ENCODE measurements at places on chromosomes 7 and 10.
A peak's percentile ranks its signal among the peaks of the same experiment; 100 is the strongest.

GRCh38 chr10:70689661-70690060, 17.4 kb downstream of the ADAMTS14 start:
- no peak for DNase-seq

DNA sequence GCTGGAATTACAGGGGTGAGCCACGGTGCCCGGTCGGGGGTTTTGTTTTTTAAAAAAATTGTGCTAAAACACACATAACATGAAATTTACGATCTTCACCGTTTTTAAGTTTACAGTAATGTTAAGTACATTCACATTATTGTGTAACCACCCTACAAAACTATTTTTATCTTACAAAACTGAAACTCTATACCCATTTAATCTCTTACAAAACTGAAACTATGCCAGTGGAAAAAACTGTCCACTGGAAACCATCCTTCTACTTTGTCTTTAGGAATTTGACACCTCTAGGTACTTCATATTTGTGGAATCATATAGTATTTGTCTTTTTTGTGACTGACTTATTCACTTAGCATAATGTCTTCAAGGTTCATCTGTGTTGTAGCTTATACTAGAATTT, 1.0 kb upstream of the PSMC2 start:
- DNase-seq, result no peak

- no peak for DNase-seq
These were observed 763.6 kb downstream of the PHTF2 start for GRCh38 chr7:78562191-78562590.

GRCh38 chr7:50293509-50294179, 10.9 kb upstream of the IKZF1 start:
- no peak for DNase-seq

DNA sequence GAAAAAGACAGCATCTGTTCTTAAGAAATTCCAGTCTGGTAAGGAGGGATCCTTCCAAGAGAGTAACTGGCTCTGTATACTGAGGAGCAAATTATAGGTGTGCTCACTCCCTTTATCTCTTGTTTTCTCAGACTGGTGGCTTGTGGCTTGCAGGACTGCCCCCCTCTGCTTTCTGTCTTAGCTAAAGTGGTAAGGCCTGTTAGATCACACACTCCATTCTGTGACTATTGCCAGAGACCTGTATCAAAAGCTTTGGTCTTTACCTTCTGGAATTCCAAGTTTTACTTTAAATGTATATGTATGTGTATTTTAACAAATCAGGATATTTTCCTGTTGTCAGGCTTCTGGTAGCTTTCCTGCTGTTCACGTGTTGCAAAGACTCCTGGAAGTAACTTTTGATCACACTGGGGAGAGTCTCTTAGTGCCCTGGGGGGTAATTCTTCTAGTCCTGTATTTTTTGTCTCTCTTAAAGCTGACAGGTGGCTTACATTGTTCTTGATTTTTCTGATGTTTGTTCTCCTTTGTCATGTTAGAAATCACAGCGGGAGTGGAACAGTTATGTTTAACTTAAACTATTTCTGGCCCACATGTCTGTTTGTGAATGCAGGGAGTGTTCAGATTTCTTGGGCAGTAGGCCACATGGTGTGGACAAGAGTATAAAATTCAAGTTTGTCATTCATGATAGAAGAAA, 99.0 kb downstream of the PLPP4 start:
- no peak for DNase-seq

GRCh38 chr10:12774204-12774894, 227.2 kb downstream of the CCDC3 start:
- DNase-seq, result no peak

- DNase-seq, result no peak
These were observed 97.2 kb upstream of the LYZL1 start for GRCh38 chr10:29191674-29192073.

- DNase-seq, result peak; percentile 32
These were observed 3.5 kb upstream of the CFAP58 start for GRCh38 chr10:104350127-104350635.

DNA sequence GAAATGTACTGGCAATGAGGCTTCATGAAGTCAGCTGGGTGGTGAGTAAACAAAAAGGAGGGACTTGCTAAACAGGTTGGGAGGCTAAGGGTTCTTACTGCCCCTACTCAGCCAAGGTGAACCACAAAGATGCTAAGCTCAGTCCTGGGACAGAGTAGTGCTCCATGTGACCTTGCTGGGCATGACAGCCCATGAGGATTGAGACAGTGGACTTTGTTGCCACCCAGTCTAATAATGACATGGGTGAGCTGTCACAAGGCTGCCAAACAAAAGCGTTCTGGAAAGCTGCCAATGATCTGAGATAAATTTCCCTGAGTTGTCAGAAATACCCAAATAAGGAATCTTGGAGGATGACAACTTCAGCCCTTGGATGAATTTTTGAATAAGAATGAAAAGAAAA, 75.2 kb downstream of the CLEC2L start:
- no peak for DNase-seq

DNA sequence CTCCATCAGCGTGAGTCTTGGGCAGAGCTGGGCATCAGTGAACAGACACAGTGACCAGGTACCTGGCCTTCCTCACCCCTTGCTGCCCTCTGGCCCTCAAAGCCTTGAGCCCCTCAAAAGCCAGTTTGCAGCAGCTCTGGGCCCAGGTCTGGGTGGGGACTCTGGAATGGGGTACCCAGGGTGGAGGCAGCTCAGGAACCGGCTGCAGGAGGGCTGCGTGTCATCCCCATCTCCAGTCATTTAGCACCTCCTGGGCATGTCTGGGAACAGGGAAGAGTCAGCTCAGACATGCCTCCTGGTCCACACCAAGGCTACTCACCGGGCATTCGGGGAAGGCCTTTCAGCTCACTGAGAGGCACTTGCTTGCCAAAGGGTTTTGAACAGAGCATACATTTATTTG, 503.3 kb downstream of the TCERG1L start:
- DNase-seq, result no peak

DNA sequence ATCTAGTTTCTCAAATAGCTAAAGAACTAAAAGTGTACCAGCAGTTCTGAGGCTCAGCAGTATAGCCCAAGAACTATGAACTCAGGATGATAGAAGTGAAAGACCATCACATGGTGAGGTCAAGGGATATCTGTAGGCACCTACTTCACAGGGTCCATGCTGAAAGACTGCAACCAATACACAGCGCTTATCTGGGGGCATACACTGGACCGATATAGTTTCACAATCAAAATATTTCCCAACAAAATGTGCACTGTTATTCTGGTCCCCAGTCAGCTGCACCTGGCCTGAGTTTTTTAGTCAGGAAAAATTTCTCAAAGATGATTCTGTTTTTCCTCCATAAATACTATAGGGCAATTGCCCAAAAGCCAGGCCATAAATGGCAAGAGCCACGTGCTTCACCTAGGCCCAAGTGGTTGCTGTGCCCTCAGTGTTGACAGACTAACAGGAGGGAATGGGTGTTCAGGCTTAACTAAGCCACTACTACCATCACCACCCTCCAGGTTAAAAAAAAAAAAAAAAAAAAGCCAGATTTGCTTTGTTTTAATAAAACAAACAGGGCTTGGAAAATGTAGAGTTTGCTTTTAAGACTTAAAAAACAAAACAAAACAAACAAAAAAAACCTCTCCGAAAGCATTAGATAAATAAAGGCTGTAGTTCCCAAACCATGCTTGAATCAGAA, 58.5 kb downstream of the OGDH start:
- no peak for DNase-seq

- DNase-seq, result no peak
These were observed 83.6 kb upstream of the CACUL1 start for GRCh38 chr10:118838364-118838763.

- DNase-seq, result no peak
These were observed 86.6 kb downstream of the ITGB8 start for GRCh38 chr7:20417260-20417659.

GRCh38 chr7:158495786-158496185, 91.8 kb downstream of the PTPRN2 start:
- peak; percentile 79 for DNase-seq

DNA sequence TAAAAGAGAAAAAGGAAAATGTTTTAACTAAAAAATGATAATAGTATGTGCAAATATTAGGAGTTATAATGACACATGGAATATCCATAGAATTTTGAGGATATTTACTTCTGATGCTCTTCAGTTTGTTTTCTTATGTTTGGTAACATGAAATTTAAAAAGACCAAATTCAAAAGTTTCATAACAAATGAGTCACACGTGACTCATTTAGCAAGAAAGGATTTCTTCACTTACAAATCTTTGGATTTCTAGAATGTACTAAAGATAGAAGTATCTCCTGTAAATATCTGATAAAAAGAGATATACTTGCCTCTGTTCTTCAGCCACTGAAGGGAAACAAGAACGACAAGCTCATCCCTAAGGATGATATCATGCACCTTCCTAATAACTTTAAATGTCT, 774.5 kb upstream of the LRRTM3 start:
- DNase-seq, result no peak

GRCh38 chr7:115195208-115195607, 273.3 kb downstream of the MDFIC start:
- DNase-seq, result no peak

DNA sequence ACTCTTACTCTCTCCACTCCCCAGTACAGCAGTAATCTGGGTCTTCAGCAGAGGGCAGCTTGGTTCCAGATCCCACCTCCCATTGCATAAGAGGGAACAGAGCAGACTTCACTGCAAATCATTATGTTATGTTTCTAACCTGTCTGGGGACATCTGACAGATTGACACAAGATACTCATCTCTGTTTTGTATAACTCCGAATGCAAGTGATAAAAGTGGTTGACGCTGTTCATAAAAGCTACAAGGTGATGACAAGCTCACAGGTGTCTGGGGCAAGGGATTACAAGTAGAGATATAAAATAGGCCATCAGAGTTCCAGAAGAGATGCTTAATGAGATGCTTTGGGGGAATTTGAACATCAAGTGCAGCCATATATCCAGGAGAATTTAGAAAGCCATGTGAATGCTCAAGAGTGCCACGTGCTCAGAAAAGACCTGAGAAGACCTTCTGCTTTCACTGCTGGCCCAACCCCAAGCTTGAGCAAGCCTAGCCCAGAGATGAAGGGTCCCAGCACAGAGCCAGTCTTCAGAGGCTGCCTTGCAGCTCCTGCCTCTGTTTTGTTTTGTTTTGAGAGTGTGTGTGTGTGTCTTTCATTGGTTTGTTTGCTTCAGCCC, 80.6 kb downstream of the VSTM2A start:
- no peak for DNase-seq

DNA sequence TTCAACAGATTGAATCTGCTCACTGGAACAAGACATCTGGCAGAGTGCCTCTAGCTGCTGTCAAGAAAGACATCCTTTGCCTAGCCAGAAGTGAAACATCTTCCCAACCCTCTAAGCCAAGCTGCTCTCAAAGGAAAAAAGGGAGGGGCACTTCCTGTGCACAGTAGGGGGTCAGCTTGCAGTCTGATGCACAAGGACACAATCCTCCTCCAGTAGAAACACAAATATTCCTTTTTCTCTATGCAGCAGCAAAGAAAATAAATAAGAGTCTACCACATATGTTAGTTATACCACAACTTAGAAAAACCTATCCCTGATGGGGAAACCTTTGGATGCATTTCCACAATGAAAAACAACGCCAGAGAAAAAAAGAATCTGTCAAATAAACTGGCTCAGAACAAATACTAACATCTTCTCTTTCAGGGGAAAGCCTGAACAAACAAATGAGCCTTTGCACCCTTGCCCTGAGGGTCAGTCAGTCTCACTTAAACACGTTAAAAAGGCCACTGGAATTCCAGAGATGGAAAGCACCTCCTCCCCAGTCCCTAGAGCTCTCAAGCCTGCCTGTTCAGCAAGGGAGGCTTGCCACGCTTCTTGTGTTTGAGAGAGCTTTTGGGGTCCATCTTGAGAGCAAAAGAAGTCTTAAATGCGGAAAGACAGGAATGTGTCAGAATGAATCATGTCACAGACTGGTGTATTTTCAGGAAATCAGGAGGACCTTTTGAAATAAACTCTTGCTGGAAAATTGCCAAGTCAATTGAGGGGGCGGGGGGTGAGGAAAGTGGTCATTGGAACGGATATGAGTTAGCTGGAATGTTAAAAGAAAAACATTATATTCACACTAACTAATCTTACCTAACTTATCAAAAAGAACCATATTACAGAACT, 7.5 kb downstream of the LAMB1 start:
- DNase-seq, result no peak

- no peak for DNase-seq
These were observed 12.4 kb upstream of the ZMIZ1 start for GRCh38 chr10:79056361-79056735.

- no peak for DNase-seq
These were observed 96.6 kb downstream of the CELF2 start for GRCh38 chr10:11114269-11114668.

GRCh38 chr7:158097453-158098124, 490.0 kb downstream of the PTPRN2 start:
- peak; percentile 63 for DNase-seq

GRCh38 chr10:23371073-23371472, 26.5 kb upstream of the C10orf67 start:
- no peak for DNase-seq

GRCh38 chr7:22696541-22697228, 30.3 kb upstream of the IL6 start:
- DNase-seq, result no peak

DNA sequence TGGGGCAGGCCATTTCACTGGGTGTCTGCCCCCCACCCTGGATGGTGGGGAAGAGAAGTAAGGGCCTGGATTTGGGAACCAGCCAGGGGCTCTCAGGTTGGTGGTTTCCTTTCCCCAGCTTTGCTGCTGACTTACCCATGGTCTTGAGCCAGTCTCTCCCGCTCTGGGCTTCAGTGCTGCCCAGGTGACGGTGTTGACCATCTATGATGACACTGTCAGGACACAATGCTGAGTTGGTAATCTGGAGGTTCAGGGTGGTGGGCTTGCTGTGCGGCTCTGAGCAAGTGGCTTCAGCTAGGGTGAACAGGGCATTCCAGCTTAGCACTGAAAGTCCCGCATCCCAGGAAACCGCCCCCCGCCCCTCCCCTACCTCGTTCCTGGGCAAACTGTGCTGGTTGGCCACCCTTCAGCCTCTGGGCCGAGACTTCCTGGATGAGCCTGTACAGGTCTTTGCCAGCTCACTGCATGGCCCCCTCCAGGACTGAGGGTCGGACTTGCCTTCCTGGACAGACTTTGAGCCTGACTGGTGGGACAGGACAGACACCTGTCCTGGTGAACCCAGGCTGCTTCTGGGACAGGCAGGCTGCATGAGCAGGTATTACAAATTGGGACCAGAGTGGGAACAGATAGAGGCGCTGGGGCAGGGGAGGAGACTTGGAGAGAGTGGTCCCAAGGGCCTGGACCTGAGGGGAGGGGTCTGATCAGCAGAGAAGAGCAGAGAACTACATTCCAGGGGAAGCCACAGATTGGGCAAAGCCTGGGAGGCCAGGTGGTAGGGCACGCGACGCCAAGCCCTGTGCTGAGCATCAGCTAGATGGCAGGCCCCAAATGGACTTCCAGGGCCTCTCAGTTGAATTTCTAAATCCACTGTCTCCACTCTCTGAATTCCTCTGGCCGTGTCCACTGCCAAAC, 19.9 kb upstream of the ZMIZ1 start:
- DNase-seq, result no peak

GRCh38 chr7:139651308-139651707, 126.5 kb downstream of the HIPK2 start:
- no peak for DNase-seq
